ENCODE measurements at places on chromosomes 3 and 15.

GRCh38 chr15:68806220-68807060, 14.3 kb downstream of the ANP32A start:
- DNase-seq: no peak

DNA sequence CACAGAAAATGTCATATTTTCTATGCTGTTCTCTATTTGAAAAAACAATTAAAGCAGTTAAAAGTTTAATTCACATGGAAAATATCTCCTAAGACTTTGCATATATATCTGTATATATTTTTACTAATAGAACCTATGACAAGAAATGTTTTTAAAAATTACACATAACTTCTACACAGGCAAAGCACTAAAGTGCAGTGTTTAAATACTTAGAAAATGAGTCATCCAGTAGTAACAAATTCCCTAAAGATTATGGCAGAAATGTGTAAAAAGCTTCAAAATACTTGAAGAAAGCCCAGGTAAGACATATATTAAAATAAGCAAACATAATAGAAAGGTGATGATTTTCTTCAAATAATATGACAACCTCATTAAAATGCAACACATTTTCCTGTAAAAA, 236.6 kb downstream of the TBC1D5 start:
- no peak for DNase-seq

DNA sequence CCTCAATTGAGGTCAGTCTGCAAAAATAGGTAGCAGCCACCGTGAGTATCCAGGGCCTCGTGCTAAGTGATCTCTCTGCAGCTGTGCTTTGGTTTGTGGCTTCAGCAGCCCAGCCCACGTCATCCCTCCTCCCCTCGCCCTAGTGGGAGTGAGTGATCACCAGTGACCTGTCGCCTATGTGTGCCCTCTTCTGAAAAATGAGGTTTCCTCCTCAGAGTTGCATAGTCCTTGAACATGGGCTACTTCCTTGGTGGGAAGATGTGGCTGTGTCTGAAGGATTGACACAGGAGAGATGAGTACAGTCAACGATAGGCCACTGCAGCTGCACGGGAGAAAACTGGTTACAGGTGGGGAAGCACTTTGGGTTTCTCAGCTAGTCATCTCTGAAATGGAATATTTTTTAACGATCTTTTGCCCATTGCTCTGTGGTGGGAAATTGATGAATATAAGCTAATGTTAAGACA, 144.8 kb upstream of the BHLHE40 start:
- peak; percentile 76 for DNase-seq

GRCh38 chr15:34064438-34064837, 25.4 kb upstream of the AVEN start:
- DNase-seq: no peak

DNA sequence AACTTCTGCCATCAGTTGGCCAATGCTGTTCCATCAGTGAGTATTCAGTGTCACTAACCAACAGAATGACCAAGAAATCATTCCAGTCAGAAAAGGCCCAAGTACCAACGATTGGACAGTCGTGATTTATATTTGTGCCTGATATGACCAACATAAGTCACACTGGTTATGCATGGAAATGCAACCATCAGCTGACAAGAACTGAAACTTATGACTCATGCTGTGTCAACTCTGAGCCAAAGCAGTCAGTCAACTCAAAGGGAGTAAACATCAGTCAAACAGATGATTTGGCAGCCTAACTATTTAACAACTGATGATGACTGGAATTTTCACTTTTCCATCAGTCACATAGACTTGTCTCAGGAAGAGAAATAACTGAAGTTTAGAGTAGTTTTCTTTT, 142.4 kb downstream of the ANXA2 start:
- DNase-seq: peak; percentile 26

DNA sequence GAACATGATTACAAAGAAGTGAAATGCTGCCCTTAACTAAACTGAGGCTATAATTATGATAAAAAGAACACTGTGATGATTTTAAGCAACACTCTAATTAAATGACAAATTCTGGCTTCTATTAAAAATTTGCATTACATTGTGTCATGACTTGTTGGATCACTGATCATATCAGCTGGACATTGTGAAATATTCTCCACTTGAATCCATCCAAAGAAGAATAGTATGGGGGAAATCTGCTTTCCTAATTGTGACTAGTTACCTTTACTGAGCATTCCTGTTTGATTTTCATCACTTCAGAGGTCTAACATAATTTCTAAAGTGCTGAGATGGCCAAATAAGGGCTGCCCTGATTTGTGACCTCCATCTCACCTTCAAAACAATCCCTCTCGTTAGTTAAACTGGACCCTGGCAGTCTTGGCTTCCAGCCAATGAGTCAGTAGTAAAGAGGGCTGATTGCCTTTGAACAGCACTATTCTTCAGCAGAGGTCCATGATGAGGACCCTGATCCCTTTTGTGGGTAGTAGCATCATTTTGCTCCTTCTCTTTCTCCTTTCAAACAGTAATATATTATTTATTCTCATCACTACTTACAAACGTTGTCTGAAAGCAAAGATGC, 53.5 kb upstream of the LEKR1 start:
- no peak for DNase-seq
